ENCODE measurements at places on chromosomes 1 and 21.

- no peak for DNase-seq
Observed at GRCh38 chr1:160876311-160876710, 8.7 kb downstream of the ITLN1 start.

- no peak for DNase-seq
Observed at GRCh38 chr1:228852024-228852423, 116.7 kb downstream of the RHOU start.

DNA sequence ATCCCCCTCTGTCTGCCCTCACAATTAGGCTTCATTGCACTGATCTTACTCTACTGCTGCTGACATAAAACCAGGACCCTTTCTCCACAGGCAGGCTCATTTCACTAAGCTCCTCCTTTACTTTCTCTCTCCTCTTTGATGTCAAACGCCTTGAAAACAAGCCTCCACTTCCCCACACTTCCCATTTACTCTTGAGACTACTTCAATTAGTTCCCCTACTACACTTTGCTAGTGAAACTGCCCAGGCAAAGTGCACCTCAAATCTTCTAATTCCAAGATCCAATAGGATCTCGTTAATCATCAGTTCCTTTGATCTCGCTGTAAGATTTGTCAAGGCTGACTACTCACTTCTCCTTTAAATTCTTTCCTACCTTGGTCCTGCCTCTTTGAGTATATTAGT lies 5.9 kb upstream of the CDC20 start:
- no peak for DNase-seq

GRCh38 chr1:84763912-84764680 lies 73.8 kb upstream of the SSX2IP start:
- no peak for DNase-seq

- DNase-seq: no peak
Observed at GRCh38 chr1:247646867-247647266, 32.7 kb downstream of the OR13G1 start.

- no peak for DNase-seq
Observed at GRCh38 chr1:230883967-230884366, 15.6 kb upstream of the C1orf198 start.

GRCh38 chr1:198890214-198890930 lies 251.5 kb downstream of the PTPRC start:
- DNase-seq: no peak

DNA sequence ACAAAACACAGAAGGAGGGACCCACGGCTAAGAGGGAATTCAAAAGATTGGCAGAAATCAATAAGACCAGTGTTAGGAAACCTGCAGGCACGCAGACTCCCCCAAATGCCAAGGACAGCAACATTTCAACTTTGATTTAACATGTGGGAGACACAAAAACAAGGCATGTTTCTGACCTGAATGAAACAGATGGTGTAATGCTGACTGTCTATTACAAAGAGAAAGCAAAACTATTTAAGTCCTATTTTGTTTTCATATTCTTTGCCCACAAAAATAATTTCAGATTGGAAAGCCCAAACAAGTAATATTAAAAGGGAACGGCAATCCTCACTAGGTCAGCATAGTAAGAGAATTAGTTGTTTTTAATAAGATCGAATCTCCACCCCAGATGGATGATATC lies 107.9 kb downstream of the S1PR1 start:
- no peak for DNase-seq

- DNase-seq: no peak
Observed at GRCh38 chr1:112256411-112256810, 139.6 kb upstream of the CTTNBP2NL start.

- DNase-seq: no peak
Observed at GRCh38 chr1:11697188-11697892, 5.8 kb downstream of the DRAXIN start.

DNA sequence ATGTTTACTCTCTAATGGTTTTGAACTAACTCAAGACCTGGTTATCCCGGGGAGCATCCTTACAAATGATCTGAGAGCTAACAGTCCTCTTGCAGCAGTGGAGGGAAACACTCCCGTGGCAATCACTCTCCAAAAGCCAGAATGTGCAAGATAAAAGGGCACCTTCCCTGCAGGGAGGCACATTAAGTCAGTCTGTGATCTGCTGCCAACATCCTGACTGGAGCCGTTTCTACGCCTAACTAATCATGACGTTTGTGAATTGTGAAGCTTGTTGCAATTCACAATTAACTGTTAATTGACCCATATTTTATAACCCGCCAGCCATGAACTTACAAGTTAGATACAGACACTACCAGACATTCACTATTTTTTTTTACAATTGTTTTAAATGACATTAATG lies 52.1 kb upstream of the LGALS8 start:
- DNase-seq: no peak

DNA sequence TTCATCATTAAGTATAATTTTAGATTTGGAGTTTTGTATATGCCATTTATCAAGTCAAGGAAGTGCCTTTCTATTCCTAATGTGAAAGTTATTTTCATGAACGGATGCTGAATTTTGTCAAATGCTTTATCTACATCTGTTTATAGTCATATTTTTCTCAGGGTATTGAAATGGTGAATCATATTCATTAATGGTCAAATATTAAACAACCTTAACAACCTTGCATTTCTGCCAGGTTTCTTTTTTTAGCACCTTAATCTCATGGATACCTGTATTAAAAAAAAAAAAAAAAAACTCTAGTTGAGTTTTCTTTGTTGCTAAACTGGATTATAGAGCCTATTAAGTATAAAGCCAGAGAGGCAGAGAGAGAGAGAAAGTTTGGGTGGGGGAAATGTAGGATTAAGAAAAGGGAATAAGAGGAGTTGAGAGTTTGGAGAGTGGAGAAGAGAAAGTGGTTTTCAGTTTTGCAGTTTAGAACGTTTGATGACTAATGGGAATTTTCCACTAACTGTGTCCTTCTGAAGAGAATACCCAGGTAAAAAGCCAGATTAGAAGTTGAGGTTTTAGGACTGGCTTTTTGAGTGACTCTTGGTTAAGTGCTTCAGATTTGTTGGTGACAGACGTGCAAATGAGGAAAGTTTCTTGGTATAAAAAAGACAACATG lies 305.0 kb downstream of the HLX start:
- no peak for DNase-seq

DNA sequence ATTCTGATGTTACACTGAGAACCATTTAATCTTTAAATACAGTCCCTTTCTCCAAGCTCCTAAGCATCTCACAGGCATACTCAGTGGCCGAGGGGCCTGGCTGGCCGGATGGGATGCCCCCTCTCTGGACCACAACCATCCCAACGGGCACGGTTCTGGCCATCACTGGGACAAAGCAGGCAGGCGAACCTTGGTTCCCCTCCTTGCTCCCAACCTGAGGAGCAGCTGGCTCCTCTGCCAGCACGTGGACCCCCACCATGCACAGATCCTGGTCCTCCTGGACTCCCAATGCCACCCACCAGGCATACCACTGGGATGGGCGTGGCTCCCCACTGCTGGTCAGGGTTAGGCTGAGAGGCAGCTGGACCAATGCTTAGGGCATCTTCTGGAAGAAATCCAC lies 19.8 kb upstream of the PRDM16 start:
- DNase-seq: no peak

GRCh38 chr1:6012529-6013318 lies 20.5 kb upstream of the NPHP4 start:
- no peak for DNase-seq

DNA sequence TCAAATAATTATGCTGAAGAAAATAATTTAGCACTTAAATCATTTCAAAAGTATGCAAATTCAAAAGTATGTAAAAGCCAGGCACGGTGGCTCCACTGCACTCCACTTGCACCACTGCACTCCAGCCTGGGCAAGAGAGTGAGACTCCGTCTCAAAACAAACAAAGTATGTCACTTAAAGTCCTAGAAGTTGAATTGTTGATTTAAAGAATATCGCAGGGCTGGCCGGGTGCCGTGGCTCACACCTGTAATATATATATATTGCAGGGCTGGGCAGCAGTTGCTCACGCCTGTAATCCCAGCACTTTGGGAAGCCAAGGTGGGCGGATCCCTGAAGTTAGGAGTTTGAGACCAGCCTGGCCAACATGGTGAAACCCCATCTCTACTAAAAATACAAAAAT lies 8.8 kb upstream of the SETDB1 start:
- DNase-seq: no peak

GRCh38 chr1:85495556-85495955 lies 30.6 kb upstream of the DDAH1 start:
- no peak for DNase-seq

GRCh38 chr1:156862997-156863599 lies 2.4 kb downstream of the NTRK1 start:
- peak; percentile 66 for DNase-seq

DNA sequence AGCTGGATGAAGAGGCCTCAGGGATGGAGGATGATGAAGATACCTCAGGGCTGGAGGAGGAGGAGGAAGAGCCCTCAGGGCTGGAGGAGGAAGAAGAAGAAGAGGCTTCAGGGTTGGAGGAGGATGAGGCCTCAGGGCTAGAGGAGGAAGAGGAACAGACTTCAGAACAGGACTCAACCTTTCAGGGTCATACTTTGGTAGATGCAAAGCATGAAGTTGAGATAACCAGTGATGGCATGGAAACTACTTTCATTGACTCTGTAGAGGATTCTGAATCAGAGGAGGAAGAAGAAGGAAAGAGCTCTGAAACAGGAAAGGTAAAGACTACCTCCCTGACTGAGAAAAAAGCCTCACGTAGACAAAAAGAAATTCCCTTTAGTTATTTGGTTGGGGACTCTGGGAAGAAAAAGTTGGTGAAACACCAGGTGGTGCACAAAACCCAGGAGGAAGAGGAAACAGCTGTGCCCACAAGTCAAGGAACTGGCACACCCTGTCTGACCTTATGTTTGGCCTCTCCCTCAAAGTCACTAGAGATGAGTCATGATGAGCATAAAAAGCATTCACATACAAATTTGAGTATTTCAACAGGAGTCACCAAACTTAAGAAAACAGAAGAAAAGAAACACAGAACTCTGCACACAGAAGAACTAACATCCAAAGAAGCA lies 15.4 kb downstream of the L1TD1 start:
- DNase-seq: no peak

DNA sequence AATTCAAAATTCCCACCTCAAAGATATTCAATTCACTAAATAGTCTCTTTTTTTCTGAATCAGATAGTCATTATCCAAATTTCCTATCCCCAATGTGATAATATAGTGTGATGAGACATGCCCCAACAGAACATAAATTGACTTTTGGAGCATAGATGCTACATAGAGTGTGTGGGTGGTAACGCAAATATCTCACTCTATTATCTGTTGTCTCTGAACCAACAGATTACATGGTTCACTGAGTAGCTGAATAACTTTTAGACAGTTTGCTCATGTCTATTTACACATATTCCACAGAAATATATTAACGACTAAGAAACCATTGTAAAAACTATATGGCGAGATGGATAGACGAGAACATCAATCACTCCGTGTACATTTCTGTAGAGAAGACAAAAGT lies 209.9 kb downstream of the BARHL2 start:
- DNase-seq: no peak

- DNase-seq: no peak
Observed at GRCh38 chr1:15456313-15456954, at the start of gene CELA2A. TSS of gene CELA2A (plus strand) at chr1:15456732. CDS start at chr1:15456754, 22 bp downstream.

GRCh38 chr1:84972377-84972987 lies 24.4 kb downstream of the MCOLN2 start:
- DNase-seq: no peak

GRCh38 chr21:39137248-39138178 lies 45.7 kb downstream of the PSMG1 start:
- DNase-seq: no peak

DNA sequence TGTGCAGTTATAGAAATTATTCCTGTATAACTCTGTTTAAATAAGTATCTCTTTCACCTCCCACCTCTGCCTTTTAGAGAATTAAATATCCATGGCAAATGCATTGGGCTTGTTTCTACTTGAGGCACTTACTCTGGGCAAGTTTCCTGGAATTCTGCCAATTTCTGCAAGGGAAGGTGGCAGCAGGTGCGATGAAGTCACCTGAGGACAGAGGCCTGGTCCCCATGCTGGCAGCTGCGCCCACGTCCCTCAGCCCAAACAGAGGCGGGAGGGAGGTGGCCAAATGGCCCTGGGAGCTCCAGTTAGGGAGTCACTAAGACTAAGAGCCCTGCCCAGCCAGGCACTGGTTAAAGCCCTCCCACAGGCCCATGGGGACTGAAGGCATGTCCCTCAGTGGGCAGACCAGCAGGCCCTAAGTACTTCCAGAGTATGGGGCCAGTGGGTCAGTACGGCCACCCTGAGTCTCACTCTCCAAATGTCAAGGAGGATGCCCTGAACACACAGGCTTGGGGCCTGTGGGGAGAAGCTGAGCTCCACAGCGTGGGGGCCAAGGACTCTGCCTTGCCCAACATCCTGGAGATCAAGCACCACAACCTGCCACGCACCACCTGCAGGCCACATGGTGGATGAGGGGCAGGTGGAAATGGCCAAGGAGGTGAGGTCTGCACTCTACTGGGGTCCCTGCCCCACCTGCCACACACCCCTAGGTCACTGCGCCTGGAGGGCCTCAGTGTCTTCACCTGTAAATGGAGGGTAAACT lies 19.4 kb downstream of the ACOT7 start:
- DNase-seq: no peak

- DNase-seq: no peak
Observed at GRCh38 chr1:245609354-245610150, 454.8 kb downstream of the KIF26B start.

DNA sequence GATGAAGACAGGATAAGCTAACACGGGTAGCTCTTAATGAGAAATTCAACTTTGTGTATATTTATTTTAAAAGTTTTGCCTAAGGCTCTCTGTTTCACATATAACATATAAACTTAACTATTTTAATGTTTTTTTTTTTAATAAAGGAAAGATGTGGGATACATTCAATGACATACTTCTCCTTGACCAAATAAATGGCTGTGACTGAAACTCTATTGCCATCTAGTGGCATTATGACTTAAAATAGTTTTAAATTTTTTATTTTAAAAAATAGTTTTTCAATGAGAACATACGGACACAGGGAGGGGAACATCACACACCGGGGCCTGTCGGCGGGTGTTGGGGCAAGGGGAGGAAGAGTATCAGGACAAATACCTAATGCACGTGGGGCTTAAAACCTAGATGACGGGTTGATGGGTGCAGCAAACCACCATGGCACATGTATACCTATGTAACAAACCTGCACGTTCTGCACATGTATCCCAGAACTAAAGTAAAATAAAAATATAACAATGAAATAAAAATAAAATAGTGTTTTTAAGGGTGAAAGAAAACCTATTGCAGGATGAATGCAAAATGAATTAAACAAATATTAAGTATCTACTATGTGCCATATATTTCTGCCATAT lies 83.4 kb downstream of the LYST start:
- no peak for DNase-seq

DNA sequence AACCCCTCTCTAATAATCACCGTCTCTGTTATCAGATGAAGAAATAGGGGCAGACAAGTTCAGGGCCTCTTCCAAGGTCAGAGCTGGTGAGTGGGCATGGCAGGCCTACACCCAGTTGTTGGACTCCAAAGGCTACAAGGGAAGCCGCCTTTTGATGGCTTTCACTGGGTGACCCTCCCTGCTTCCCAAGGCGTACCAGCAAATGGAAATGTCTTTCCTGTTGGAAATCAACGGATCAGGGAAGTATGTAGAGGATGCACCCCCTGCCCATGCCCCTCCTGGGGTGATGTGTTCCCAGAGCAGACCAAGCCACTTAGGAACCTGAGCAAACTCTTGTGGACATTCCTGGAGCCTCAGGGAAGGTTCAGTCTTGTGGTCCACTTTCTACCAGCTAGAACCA lies 47.4 kb downstream of the LGR6 start:
- DNase-seq: no peak

- no peak for DNase-seq
Observed at GRCh38 chr1:108054396-108054795, 89.4 kb upstream of the VAV3 start.

- DNase-seq: no peak
Observed at GRCh38 chr1:163047951-163048659, 21.1 kb upstream of the RGS4 start.

Measured in activated CD4-positive, alpha-beta memory T cell treated with anti-CD3 and anti-CD28 coated beads for 36 hours (primary cell).